ENCODE measurements at places on chromosomes 5 and 9.

GRCh38 chr5:54180630-54181031 is 129.7 kb downstream of the ARL15 start:
- no peak for DNase-seq

DNA sequence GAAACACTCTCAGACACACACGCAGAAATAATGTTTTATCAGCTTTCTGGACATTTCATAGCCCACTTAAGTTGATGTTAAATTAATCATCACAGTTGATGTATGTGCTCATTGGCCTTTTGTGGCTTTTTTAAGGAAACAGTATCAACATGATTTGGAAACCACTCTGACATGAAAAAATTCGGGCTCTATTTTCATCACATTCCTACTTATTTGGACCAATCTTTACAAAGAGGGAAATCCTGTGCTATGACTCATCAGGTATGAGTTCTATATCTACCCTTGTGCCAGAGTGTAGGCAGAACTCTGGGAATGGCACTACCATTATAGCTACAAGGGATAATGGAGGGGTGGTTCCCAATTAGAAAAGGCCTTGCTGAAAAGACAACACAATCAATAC is 388.4 kb upstream of the PTGER4 start:
- no peak for DNase-seq

DNA sequence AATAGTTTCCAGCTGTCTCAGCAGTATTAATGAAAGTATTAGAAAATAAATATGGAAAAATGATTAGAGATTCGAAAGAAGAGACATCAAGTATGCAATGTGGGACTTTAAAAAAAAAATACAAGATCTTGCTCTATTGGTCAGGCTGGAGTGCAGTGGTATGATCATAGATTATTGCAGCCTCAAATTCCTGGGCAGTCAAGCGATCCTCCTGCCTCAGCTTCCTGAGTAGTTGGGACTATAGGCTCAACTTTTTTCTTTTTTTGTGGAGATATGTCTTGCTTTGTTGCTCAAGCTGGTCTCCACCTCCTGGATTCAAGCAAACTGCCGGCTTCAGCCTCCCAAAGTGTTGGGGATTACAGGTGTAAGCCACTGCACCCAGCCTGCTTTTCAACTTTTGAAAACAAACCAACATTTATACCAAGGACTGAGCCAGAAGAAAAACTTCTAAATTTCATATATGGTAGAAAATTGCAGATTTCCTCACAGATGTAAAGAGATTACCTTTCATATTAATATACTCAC is 323.1 kb downstream of the ADGRV1 start:
- no peak for DNase-seq

DNA sequence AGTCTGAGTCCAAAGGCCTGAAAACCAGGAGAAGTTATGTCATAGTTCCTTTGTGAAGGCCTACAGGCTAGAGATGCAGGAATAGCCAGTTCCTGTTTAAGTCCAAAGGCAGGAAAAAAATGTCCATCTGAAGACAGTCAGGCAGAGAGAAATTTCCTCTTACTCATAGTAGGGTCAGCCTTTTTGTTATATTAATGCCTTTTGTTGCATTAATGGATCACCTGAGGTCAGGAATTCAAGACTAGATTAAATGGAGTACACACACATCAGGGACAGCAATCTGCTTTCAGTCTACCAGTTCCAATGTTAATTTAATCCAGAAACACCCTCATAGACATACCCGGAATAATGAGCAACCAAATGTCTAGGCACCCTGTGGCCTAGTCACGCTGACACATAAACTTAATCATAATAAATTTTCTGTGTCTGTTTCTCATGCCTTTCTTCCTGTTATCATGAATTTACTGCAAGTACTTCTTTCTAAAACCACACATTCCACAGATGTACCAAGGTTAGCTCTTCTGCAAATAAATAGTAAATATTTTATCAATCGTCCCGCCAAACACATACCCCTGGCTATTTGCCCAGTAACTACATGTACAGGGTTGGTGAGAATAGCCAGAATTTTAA is 703.9 kb downstream of the EFNA5 start:
- no peak for DNase-seq

- DNase-seq = no peak
Measured at GRCh38 chr9:93120846-93121315, 13.2 kb downstream of the NINJ1 start.

DNA sequence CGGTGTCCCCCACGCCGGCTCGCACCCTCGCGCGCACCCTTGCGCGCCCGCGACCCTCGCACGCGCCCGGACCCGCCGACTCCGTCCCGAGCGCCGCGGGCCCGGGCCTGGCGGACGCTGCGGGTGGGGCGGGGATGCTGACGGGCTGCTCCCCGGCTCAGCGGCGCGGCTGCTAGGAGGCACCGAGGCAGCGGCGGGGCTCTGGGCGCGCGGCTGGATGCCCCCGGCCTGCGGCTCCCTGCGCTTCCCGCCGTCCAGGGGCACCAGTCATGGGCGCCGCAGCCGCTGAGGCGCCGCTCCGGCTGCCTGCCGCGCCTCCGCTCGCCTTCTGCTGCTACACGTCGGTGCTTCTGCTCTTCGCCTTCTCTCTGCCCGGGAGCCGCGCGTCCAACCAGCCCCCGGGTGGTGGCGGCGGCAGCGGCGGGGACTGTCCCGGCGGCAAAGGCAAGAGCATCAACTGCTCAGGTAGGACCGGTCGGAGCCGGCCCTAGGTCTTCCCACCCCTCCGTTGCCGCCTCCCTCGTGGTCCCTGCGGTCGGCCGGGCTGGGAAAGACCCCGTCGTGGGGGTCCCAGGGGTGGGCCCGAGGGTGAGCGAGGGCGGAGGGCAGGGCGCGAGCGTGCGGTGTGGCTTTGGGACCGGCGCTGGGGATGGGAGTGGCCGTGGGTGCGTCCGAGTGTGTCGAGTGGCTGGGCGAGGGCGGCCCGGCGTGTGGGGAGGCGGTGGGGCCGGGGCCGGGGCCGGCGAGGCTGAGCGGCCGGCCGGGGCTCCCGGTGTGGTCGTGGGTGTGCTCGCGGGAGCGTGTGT is 530 bp downstream of the TMEFF1 start:
- no peak for DNase-seq

DNA sequence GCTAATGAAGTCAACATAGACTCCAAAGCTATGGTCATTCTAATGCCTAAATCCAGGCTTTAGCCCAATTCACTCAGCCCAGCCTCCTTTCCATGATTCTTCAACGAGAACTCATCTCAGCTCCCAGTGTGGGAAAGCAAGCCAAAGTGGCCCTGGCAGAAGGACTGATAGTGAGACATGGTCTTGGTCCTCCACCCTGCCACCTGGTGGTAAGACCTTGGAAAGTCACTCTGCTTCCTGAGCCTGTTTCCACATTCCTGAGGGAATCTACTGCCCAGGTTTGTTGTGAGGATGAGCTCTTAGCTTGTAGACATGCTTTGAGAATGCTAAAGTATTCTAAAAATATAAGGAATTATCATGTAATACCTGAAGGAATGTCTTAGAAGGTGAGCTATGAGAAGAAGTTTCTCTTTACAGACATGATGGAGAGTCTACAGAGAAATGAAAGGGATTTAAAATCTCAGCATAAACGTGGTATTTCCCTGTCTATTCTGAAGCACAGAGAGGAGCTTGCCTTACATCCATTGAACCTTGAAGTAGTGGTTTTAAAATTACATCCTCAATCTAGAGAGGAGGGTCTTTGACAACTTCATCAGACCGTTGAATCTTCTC is 173.5 kb downstream of the TRIM32 start:
- no peak for DNase-seq

DNA sequence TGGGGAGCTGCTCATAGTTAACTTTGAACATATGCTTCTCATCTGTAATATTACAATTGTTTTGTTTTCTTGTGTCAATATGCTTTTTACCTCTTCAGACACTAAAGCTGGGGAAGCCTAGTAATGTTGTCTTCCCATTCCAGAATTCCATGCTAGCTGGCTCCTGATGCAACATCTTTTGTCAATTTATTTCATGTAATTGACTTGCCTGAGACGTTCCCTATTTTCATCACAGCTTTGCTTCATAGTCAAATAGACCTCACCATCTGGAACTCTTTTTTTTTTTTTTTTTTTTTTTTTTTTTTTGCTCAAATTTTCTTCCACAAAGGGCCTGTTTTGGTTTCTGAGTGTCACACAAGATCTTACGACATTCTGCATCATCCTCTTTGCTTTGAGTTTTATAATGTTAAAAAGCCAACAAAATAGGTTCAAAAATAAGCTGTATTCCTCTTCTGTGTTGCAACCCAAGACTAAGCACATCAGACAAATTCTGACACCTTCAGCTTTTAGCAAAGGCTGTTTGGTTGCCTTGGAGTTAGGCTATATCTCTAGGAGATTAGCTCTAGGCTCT is 235.2 kb downstream of the NR3C1 start:
- no peak for DNase-seq

- no peak for DNase-seq
Measured at GRCh38 chr5:180049185-180049548, 22.4 kb downstream of the RNF130 start.

- DNase-seq = no peak
Measured at GRCh38 chr5:168311061-168311566, 19.7 kb downstream of the WWC1 start.

DNA sequence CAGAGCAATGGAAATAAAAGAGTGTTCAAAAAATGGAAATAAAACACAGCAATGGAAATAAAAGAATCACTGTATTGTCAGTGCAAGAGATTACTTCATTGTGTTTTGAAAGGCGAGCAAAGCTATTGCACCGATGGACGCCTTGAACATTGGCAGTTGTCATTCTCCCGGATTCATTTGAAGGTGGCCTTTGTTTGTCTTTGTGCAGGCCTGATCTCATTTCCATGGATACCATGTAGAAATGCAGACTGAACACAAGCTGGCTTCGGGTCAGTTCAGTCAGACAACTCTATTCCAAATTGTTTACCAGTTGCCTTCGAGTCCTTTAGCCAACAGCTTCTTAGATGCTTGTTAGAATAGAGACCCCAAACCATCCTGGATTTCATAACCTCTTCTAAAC is 8.3 kb downstream of the ITGA2 start:
- DNase-seq = no peak

GRCh38 chr5:17243287-17244063 is 26.0 kb downstream of the BASP1 start:
- no peak for DNase-seq

DNA sequence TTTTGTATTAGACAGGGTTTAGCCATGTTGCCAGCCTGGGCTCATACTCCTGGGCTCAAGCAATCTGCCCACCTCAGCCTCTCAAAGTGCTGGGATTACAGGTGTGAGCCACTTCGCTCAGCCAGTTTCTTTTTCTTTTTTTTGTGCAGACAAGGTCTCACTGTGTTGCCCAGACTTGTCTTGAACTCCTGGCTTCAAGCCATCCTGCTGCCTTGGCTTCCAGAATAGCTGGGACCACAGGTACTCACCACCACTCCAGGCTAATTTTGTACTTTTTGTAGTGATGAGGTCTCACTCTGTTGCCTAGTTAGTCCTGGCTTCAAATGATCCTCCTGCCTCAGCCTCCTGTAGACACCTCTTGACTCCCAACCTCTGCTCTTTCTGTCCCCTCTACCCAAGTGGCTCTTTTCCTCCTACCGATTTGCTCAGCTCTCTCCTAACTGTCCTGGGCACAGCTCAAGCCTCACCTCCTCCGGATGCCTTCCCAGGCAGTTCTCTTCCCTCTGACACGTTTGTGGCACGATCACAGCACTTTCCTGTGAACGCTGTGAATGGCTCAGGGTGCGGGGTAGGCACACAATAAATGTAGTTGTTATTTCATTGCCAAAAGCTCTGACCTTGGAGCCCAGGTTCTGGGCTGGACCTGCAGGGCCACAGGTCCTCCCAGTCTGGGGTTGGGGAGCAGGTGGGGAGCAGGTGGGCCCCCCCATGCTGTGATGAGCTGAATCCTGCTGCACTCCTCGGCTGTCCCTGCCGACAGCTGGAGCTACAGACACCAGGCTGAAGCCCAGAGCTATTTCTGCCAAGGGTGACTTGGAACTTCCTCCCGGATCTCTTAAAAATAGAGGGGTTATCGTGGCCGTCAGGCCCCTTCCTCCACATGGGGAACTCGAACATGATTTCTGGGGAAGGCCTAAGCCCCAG is 23.9 kb downstream of the GFI1B start:
- DNase-seq = no peak

- no peak for DNase-seq
Measured at GRCh38 chr9:33265211-33265865, 489 bp downstream of the CHMP5 start.

DNA sequence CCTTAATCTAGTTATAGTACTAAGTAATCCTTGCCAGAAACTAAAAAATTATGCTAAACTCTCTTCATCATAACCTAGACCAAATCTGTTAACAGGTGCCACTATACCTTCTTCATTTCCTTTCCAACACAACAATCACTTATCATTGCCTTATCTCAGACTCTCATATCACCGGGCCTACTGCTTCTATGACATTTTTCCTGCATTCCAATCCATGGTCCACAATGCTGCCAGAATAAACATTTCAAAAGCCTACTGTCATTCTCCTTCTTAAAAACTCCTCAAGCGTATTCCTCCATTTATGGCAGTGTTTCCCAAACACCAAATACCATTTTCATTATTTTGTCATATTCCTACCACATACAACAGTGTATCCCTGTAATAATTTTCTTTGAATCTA is 6.5 kb downstream of the PPP6C start:
- DNase-seq = no peak

GRCh38 chr9:83449983-83450382 is 88.2 kb downstream of the FRMD3 start:
- DNase-seq = no peak

GRCh38 chr5:54996466-54996865 is 11.1 kb upstream of the ESM1 start:
- DNase-seq = no peak

GRCh38 chr5:73137563-73138530 is 17.5 kb downstream of the TMEM171 start:
- no peak for DNase-seq

DNA sequence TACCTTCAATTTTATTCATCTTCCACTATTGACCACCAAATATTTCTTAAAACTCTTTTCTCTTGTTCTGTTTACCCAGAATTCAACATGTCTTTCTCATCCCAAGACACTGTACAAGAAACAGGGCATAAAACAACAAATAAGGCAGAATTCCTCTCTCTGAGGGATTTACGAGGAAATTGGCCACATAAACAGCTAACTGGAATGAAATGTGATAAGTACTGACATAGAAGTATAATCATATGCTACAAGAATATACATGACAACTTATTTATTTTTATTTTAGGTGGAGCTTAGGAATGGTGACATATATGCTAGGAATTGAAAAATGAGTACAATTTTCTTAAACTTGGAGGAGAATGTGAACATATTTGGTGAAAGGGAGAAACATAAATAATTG is 48.8 kb upstream of the FBN2 start:
- DNase-seq = no peak

- DNase-seq = no peak
Measured at GRCh38 chr5:149708981-149709594, 21.0 kb upstream of the PPARGC1B start.

GRCh38 chr9:124010303-124010664 is 1.3 kb upstream of the LHX2 start:
- no peak for DNase-seq

Measured in activated CD8-positive, alpha-beta memory T cell treated with anti-CD3 and anti-CD28 coated beads for 1 hour (primary cell).